Pulmonary artery endothelial cell (primary cell): ENCODE measurements at places on chromosomes 7 and 10. TPM values are rescaled to one million over a fixed set of nuclear protein-coding genes. Genes with fewer than 3 reads are reported as not detected.

The CFAP43 gene
- 0.07 TPM in 2 replicates for total RNA-seq

The GPR158 gene
- under 0.01 and 0.07 TPM in 2 replicates for total RNA-seq

The TCERG1L gene
- total RNA-seq, result not detected in 2 replicates

The IGF2BP3 gene
- total RNA-seq, result 58.8 and 81.2 TPM in 2 replicates

The CREB5 gene
- total RNA-seq, result 2.8 and 4.7 TPM in 2 replicates

The PFKP gene
- 471 and 513 TPM in 2 replicates for total RNA-seq

The MYH16 gene
- total RNA-seq, result 0.21 and 0.53 TPM in 2 replicates
